ENCODE measurements at places on chromosomes 5 and 9.

DNA sequence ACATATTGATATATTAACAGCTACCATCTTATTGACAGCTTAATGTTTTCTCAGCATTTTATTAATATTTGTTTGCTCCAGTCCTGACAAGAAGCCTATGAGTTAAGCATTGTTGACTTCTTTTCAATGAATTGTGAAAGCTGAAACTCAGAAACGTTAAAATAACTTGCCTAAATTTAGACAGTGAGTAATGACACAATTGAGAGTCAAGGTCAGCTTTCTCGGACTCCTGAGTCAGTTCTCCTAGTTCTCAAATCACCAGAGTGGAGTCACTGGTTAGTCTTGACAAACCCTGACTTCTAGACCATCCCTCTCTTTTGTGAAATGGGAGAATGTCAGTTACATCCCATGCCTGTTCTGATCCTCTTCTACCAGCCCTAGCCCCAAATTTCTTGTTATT lies 222.7 kb upstream of the ACO1 start:
- DNase-seq, result no peak

DNA sequence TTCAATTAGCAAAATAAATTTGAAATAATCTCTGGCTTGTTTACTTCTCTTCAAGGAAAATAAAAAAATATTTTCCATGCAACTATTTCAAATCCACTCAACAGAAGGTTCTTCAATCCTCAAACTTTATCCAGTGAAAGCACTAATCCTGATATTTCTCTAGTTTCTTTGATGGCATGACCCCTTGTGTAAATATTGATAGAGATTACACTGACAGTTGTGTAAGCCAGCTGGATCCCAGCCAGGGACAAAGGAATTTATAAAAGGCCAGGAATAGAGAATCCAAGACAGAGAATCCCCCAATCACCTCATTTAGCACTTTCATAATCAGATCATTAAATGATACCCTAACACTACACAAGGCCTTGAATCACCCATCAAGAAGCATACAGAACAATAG lies 135.2 kb downstream of the GNA14 start:
- no peak for DNase-seq

DNA sequence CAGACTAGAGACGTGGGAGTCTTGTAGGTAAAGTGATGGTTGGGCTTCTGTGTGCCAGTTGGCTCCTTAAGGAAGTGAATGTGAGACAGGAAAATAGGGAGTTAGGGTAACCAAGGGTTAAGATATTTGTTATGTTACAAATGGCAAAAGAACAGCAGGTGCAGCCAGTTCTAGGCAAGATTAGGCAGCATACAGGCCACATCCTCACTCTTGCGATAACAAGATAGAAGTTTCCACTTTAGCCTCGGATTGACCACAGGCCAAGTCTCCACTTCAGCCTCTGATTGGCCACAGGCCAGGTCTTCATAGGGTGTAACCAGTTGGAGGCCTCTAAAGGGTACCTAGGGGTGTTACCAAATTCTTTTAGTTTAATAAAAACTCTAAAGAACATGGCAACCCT lies 54.6 kb upstream of the ABCA1 start:
- no peak for DNase-seq

DNA sequence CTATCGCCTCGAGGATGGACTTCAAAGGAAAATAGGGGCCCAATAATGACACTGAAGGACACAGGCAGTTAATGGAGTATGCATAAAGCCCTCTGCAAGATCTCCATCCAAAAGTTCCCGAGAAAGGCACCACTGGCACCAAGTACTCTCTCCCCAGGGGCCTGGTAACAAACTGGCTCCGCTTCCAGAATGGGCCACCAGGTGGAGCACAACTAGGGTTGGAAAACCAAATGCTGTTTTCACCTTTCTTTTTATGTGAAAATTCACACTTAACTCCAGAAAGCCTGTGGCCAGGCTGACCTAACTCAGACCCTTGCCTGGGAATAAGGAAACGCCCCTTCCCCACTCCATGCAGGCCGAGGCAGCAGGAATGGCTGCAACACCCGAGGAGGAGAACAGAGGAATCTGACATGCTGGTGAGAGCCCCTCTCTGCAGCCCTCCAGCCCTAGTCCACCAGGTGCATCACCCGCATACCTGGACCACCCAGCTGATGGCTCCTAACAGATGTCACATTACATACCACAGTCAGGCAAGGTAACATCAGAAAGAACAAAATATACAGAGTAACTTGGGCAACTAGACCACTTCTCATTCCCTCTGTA lies 42.8 kb downstream of the CAMSAP1 start:
- DNase-seq, result no peak

DNA sequence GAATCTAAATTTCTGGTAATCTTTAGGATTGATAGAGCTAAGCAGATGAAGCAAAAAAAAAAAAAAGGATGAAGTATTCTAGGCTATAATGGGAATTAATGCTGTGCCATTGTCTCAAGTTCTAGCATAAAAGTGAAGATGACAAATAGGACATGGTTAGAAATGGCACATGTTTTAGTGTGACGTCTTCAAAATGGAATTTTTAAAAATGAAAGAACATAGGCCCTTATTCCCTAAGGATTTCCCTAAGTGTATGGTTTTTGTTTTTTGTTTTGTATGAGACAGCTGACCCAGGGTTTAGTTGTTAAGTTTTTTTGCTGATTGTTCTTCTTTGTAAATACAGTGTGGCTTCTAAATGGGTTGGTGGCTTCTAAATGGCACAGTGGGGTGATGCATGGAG lies 7.1 kb downstream of the TLE4 start:
- DNase-seq, result no peak

- DNase-seq, result no peak
Measured at GRCh38 chr9:16715404-16715803, 155.1 kb downstream of the BNC2 start.

DNA sequence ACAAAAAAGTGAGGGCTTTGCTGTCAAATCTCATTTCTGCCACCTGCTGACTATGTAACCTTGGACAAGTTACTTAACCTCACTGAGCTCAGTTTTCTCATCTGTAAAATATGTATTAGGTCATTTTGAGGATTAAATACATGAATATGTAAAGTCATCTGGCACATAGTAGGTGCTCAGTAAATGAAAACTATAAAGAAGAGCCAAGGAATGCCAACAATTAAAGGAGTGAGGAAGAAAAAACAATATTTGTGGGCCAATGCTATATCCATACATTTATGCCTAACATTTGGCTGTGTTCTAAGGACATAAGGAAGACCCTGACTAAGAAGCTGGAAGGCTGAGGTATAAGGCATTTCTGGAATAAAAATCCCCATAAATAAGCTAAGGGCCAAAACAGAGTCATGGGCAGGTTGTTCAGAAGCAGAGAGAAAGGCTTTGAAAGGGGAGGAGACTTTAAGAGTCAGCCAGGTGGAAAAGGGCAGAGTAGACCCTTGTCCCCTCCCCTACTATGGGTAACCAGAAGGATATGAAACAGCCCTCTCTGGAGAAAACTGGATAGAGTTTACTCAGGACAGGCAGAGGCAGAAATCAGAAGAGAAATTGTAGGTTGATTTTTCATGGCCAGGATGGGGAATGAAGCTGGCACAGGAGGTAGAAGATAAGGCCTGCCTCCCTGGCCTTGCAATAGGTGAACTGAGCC lies 47.6 kb upstream of the SIL1 start:
- DNase-seq, result no peak

DNA sequence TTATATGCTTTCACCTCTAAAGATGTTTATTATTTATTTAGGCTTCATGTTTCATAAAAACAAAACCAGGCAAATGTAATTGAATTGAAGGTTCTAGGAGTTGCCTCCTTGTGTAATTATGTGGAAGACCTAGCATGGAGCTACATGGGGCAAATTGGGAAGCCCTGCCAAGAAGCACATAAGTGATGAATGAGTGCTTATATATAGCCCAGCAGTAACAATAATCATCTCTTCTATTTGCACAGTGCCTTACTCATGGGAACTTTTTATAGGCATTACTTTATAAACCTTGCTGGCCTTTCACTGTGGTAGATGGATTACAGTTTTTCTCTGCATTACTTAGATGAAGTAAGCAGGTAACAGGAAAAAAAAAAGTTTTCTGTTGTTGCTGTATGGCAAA lies 40.0 kb upstream of the GRAMD2B start:
- DNase-seq, result peak; percentile 35

GRCh38 chr5:15748266-15748665 lies 248.3 kb downstream of the FBXL7 start:
- no peak for DNase-seq

- DNase-seq, result no peak
Measured at GRCh38 chr9:113853333-113853732, 22.8 kb upstream of the ZNF618 start.

DNA sequence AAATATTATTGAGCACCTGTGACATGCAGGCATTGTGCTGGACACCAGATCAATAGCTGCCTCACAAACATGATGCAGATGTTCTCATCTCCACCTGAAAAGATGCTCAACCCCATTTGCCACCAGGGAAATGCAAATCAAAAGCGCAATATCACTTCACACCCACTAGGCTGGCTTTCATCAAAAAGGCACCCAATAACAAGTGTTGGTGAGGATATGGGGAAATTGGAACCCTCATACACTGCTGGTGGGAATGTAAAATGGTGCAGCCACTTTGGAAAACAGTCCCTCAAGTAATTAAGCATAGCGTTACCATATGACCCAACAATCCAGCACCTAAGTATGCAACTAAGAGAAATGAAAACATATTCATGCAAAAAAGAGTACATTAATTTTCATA lies 24.7 kb downstream of the FGF1 start:
- no peak for DNase-seq

GRCh38 chr9:120626512-120626911 lies 46.5 kb upstream of the CDK5RAP2 start:
- DNase-seq, result no peak

DNA sequence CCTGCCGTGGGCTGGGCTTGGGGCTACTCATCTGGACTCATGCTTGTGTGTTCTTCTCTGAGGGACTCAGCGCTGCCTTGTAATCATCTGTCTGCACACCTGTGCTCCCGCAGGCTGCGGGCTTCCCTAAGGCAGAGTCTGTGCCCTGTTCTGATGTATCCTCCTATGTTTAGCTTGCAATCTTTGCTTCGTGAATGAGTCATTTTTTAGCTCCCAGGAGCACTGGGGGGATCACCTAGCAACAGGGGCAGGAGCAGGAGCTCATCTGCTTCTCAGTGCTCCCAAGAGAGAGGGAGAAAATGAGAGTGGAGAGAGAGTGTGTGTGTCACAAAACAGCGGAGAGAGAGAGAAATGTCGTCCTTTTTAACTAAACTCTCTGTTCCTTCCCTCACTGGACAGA lies 202.4 kb upstream of the ZNF618 start:
- DNase-seq, result no peak

DNA sequence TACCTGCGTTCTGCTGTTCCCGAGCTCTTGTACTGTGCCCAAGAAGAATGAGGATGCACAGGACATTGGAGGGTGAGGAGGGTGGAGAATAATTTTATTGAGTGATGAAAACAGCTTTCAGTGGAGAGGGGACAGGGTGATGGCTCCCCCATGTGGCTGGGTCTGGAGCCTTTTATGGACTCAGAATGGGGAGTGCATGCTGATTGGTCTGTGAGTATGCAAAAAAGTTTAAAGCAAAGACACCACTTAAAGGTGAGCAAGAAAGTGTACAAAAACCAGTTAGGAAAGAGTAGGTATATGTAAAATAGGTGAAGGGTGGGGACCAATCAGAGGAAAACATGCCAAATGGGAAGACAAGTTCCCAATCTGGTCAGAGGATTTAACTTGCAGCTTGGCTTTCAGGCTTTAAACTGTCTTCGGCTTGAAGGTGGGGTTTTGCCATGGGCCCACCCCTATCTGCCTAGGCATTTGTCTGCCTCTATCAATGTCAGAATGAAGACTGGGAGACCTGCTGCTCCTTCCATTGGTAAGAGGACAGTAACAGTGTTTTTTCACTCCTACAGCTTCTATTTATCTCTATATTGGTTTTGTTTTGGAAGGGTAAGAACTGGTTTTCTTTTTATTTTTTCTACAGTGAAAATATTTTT lies 118.0 kb upstream of the RAI14 start:
- DNase-seq, result no peak

DNA sequence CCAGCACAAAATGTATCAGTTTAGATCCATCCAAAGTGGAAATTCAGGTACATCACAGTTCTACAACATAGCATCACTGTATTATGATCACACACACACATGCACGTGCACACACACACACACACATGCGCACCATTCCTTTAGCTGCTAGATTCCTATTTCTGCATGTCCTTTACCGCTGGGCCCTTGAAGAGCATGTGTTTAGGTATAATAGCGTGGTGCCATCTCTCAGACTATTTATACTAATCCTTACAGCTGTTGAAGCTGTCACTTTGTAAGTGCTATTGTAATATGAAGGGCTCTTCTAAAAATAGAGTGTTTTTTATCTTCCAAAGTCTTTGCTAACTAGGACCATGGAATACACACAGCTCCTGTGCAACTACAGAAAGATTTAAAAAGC lies 308.8 kb upstream of the TRPC7 start:
- no peak for DNase-seq

- no peak for DNase-seq
Measured at GRCh38 chr5:167406513-167406912, 884.9 kb upstream of the WWC1 start.
